ENCODE measurements at places on chromosomes 12 and 14.

DNA sequence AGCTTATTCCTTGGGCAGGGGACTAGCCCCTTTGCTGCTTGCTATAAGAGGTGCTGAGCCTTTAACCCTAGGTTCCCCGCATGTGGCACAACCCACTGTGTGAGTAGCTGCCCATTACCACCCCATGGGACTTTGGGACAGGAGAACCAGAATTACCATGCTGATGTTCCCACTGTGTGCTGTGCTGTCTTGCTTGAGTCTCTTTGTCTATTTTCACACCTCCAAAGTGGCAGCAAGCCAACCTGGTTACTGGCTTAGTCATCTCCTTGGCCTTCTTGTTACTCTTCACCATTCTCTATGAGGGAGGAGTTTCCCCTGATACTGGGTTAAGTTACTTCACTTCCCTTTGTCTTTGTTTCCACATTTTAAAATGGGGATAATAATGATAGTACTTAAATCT is 73.4 kb upstream of the ETV6 start:
- no peak for DNase-seq

GRCh38 chr12:8639936-8640335 is 22.7 kb downstream of the MFAP5 start:
- DNase-seq = no peak

GRCh38 chr14:90903101-90903500 is 86.9 kb upstream of the TTC7B start:
- DNase-seq = peak; percentile 66

DNA sequence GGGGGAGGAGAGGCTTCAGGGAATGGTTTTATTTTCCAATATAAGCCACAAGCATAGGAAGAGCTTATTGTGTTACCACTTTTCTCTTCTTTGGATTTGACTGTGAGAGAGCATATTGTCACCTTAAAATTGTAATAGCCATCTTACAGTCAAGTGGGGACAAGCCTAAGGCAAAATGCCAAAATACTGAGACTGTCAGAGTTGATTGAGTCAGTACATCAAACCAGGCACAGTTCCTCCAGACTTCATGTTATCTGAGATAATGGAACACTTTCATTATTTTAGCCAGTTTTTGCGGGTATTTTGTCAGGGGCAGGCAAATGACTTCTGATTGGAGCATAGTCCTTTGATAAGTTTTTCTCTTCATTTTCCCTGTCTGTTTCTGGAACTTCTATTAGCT is 19.5 kb upstream of the NUBPL start:
- DNase-seq = no peak

- DNase-seq = no peak
Measured at GRCh38 chr14:85428926-85429325, 101.0 kb upstream of the FLRT2 start.

GRCh38 chr12:96213869-96214268 is 19.7 kb downstream of the ELK3 start:
- DNase-seq = no peak

GRCh38 chr14:58797010-58797429 is 159.3 kb downstream of the DACT1 start:
- no peak for DNase-seq

DNA sequence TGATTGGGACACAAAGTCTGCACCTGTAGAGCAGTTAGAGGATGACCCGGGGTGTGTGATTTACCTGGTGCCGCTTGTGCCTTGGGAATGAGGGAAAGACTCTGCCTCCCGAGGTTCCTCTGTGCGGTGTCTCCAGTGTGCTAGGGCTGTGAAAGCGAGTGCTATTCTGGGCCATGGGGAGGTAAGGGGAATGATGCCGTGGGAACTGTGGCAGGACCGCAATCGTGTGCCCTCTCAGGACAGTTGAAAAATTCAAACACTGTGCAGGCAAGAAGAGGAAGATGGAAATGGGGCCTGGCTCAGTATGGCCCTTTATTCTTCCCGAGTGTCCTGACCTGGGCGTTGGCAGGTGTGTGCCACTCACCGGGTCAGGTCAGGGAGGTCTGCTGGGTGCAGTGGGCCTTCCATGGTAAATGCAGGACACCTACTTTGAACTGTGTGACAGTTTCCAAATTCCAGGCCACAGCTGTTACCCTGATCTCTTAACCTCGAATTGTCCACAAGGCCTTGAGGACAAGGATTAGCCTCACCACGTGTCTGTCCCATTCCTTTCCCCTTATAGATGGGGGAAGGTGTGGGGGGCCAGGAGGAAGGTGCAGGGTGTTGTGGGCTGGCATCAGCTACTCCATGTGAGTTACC is 1.4 kb downstream of the SIVA1 start:
- DNase-seq = no peak

DNA sequence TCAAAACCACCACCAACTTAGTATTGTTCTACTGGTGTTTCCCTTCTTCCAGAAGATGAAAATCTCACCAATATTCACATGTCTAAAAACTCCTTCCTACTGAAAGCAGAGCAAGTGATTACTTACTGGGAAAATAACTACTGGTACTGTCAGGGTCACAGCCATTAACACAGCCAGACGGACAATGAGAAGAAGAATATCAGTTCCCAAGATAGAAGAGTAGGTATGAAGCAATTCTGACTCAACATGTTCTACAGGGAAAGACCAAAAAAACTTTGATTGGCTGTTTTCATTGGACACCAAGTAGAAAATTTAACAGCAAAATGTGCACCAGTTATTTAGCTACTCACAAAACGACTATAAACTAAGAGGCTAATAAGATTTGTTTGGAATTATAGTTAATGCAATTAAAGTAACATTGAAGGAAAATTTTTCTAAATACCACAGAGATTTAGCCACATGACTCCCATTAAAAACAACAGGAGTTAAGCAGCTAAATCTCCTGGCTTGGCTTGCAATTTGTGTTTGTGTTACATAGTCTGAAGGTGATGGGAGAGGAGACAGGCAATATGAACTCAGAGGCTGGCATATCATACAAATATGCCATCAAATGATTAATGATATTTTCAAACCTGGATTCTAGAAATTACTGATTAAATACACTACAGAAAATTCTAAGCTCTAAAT is 9.5 kb downstream of the SLC38A2 start:
- DNase-seq = no peak

- DNase-seq = no peak
Measured at GRCh38 chr14:40204441-40205175, 772.4 kb upstream of the FBXO33 start.

DNA sequence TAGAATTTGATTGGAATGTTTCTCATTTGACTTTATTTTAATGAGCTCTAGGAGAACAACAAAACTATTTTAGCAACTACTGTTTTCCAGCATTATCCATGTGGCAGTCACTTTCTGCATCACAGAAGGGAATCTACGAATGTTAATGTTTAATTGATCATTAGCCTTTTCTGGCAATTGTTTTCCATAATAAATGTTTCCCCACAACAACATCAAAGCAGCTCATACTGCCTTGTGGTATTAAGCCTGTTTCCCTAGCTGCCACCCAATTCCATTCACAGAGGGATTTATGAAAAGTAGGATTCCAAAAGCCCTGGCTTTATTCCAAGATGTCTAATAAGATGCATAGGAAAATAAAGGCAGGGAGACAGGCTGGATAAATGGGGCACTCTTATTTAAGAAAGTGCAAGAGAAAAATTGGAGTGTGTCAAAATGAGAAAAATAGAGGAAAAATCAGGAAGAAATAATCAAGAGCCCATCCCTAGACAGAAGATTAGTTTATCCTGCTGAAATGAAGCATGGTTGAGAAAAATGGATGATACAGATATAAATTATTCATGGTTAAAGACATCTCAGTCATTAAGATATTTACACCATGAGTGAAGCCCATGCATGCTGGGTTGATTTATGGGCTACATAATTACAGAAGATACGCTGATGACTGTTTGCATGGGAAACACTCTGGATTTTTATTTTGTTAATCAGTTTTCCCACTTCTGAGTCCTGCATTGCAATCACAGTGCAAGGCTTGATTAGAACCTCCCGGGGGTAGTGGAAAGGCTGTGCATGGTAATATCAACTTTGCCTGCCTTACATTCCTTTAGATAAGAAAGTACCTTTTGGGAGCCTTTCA is 180.3 kb downstream of the HELB start:
- DNase-seq = no peak

- no peak for DNase-seq
Measured at GRCh38 chr12:34347367-34347766, 325.1 kb downstream of the ALG10 start.

DNA sequence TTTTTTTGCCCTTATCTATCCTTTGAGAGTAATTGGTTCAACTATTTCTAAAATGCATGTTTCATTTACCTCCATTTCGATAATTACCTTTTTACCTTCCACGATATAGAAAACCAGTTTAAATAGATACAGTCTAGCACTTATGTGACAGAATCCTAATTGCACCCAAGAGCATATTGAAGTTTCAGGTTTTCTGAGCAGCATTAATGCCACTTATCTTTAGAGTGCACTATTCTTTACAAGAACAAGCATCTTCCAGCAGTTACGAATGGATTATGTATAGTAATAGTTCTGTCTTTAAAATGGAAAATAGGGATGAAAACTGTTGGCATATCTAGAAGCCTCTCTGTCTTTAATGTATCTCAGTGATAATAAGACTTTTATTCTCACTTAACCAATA is 82.2 kb upstream of the ATXN7L3B start:
- no peak for DNase-seq

DNA sequence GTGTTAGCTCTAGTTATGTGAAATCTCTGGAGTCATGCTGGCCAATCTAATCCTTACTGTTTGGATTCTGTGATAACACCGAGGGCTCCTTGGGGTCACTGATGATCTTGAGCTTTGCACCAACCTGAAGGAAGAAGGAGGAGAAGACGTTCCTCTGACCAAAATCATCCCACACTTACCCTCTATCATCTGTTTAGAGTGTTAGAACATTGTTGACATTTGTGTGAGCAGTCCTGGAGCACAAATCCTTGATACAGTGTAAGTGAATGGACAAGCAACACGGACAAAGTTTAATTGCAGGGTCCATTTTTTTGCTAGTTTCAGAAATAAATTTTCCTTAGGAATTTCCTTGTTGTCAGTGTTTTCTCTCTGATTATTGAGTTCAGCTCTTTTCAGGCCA is 181.7 kb downstream of the AKAP6 start:
- DNase-seq = no peak

DNA sequence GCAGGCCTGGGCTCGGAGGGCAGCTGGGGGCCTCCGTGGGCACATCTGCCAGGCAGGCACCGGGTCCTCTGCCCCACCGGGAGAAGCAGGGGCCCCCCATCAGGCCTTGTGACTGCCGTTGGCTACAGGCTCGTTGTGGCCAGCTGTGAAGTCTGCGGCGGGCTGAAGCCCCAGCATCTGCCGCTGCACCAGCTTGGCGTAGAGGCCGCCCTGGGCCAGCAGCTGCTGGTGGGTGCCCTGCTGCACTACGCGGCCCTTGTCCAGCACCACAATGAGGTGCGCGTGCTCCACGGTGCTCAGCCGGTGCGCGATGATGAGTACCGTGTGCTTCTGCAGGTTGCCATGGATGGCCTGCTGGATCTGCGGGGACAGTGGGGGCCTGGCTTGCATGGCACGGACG is 33.9 kb upstream of the VPS37B start:
- DNase-seq = no peak

DNA sequence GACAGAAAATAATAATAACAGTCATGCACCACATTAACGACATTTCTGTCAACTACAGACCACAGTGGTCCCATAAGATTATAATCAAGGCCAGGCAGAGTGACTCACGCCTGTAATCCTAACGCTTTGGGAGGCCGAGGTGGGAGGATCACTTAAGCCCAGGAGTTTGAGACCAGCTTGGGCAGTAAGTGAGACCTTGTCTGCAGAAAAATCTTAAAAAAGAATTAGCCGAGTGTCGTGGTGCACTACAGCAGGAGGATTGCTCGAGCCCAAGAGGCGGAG is 8.6 kb downstream of the NAB2 start:
- DNase-seq = no peak

DNA sequence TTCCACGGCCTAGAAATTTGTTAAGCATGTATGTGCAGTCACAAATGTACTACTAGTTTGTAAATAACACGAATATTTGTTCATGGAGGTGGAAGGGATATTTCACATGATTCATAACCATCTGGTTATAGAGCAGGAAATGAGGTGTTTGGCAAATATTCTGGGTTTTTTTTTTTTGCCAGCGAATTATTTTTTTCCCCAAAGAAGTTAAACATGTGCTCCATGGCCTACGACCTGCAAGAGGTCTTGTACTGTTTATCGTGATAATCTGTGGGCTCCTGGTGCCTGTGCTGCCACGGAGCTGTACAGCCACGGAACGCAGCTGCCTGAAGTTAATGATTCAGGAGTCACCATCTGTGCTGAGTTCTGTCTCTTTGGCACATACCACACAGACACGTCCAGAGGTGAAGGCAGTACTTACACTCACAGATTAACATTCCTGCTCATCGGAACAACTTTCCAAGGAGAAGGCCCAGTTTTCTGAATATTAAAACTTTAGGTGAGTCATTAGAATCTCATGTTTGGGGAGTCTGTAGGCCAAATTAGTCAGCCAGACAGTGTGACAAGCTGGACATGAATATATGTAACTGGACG is 156.3 kb downstream of the TMX1 start:
- DNase-seq = peak; percentile 63

DNA sequence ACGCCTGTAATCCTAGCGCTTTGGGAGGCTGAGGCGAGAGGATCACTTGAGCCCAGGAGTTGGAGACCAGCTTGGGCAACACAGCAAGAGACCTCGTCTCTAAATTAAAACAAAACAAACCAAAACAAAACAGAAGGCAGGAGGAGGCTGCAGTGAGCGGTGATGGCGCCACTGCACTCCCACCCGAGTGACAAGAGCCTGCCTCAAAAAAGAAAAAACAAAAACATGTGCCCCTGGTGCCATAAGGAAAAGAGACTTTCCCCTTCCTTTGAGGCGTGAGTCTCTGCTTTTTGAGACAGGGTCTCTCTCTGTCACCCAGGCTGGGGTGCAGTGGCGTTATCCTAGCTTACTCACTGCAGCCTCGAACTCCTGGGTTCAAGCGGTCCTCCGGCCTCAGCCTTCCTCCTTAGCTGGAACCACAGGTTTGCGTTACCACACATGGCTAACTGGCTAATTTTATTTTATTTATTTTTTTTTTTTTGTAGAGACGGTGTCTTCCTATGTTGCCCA is 9.0 kb upstream of the EAPP start:
- DNase-seq = no peak

- no peak for DNase-seq
Measured at GRCh38 chr14:69913686-69914085, 34.5 kb downstream of the SMOC1 start.

- DNase-seq = peak; percentile 75
Measured at GRCh38 chr14:51095854-51096823, 1.2 kb upstream of the TRIM9 start.

- no peak for DNase-seq
Measured at GRCh38 chr12:102939059-102939458, 18.4 kb upstream of the ASCL1 start.

- no peak for DNase-seq
Measured at GRCh38 chr12:9797722-9798619, 29.3 kb upstream of the KLRF1 start.

Data from uterus (tissue), 4 donors.